ENCODE measurements at places on chromosomes 5 and 9.

DNA sequence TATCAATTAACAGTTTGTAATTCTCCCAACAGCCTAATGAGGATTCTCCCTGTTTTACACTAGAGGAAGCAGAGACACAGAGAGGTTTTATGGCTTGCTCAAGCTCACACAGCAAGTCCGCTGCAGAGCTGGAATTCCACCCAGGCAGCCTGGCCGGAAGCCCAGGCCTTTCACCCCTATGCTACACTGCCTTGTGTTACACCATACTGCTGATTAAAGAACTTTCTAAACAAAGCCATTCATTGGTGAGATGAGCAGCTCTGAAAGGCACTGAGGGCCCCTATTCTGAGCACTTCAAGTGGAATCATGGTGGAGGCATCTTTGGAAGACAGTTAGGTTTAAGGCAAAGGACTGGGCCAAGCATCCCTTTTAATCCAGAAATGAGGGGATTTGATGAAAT is 14.7 kb upstream of the LARP1 start:
- DNase-seq = no peak

GRCh38 chr9:806285-807156 is 35.0 kb upstream of the DMRT1 start:
- peak; percentile 43 for DNase-seq

- no peak for DNase-seq
Measured at GRCh38 chr9:88498880-88499279, 36.1 kb upstream of the NXNL2 start.

GRCh38 chr9:123282362-123283047 is 14.1 kb upstream of the STRBP start:
- DNase-seq = no peak

- DNase-seq = peak; percentile 50
Measured at GRCh38 chr9:123175854-123176629, 92.3 kb downstream of the STRBP start.

GRCh38 chr5:14256026-14256690 is 113.0 kb downstream of the TRIO start:
- DNase-seq = no peak

- DNase-seq = no peak
Measured at GRCh38 chr5:44909004-44909403, 100.3 kb downstream of the MRPS30 start.

- DNase-seq = no peak
Measured at GRCh38 chr9:81472701-81473100, 216.6 kb downstream of the TLE1 start.

GRCh38 chr5:56270058-56270457 is 36.9 kb upstream of the ANKRD55 start:
- DNase-seq = peak; percentile 32

DNA sequence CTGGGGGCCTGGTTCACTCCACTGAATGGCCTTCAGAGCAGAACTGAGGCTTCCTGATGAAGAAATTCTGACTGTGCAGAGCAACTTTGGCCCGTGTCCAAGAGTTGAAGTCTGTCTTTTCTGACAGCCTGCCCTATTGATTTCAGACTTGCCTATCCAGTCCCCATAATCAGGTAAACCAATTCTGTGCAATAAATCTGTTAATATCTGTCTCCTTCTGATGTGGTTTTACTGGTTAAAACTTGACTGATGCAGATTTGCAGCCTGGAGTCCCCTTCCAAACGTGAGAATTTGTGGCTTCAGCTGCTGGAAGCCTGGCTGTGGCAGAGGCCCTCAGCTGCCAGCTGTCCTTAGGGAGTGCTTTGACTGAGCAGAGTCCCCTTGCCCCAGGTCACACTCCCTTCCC is 283.9 kb upstream of the ANKRD55 start:
- peak; percentile 79 for DNase-seq

- DNase-seq = peak; percentile 30
Measured at GRCh38 chr9:131441441-131441840, 47.6 kb downstream of the PRRC2B start.

- no peak for DNase-seq
Measured at GRCh38 chr5:58184910-58185309, 275.0 kb downstream of the PLK2 start.

DNA sequence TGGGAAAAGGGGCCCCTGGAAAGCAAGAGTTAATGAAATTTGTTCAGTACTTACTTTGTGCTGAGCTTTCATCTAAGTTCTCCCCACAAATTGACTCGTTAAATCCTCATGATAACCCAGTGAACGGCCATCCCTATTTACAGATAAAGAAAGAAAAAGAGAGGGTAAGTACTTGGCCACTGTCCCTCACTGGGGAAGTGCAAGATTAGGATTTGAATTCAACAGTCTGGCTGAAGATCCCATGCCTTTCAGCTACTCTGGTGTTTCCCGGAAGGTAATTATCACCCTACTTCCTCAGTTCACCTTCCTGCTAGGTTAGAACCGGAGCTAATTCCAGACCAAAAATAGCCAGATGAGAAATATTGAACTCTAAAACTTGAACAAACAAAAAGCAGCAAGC is 269.2 kb upstream of the TLE4 start:
- no peak for DNase-seq

DNA sequence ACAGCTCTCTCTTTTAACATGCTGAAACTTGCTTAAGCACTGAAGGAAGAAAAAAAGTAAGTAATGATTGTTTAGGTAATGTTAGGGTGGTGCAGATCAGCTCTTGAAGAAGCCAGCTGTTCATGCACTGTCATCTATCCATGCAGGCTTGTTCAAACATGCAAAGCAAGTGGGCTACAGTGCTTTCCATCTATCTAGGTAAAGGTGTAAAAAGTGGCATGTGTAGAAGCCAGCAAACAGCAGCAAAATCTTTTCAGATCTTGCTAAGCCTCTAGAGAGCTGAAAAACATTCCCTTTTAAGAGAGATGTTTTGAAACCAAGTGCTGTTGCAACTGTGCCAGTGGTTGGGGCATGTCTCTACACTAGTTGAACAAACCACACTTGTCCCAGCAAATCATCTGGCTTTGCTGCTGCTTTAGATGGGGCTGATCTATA is 214.4 kb downstream of the EFNA5 start:
- DNase-seq = no peak

DNA sequence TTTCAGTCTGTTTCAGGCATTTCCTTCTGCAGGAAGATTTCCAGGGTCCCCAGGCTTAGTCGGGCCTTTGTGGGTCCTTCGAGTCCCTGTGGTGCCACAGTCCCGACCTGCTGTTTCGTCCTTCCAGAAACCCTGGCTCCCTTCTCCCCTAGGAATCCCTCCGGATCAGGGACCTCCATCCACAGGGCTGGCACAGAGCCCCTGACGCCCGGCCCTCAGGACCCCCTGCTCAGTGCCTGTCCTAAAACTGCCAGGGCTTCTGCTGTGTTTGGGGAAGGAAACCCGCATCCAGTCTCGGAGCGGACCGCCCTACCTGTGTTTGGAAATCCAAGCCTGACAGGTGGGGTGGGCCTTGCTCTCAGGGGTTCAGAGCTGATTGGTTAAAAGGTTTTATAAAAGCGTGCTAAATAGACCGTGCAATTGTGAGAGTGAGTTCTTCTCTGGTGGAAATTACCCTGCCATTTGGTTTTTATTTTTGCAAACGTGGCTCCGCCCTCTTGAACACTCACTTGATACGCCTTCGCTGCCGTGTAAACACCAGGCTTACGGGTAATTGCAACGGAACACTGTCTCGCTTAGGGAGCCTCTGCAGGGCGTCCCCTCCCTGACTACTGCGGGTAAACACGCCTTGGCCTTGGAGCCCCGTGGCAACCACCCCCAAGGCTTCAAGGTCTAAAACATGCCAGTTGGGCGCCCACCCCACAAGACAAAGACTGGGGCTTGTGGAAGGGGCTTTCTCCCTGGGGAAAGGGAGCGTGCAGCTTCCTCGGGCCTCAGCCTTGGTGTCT is 121.2 kb downstream of the PHF2 start:
- no peak for DNase-seq

DNA sequence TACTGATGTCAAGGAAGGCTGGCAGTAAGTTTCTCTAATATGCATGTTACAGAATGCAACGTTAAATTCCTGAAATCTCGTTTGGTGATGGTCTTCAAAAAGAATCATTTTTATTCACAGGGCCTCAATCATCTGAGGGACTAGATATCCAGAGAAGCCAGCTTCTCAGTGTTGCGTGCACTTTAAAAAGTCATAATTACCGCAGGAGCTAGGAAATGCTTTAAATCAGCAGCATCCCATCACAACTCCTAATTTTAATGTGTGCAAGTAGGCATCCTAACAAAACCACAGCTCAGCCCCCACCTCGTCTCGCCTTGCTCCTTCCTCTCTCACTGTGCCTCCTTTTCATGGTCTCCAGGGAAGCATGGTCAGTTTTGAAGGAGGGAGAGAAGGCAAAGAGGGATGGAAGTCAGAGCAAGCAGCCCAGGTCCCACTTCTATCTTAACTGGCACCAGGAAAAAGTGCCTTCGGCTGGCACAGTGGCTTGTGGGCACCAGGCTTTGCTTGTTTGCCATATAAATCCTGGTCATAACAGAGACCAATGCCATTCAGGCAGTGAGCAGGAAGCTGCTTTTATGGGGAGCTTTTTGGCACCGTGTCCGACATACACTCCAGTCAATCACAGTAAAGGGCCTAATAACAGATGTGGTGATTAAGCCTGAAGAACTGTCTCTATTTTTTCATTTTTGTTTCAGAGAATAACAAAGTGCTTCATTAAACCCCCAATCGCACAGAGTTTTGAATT is 21.4 kb downstream of the MEGF10 start:
- no peak for DNase-seq

- DNase-seq = no peak
Measured at GRCh38 chr9:94767331-94768072, 41.0 kb downstream of the AOPEP start.

DNA sequence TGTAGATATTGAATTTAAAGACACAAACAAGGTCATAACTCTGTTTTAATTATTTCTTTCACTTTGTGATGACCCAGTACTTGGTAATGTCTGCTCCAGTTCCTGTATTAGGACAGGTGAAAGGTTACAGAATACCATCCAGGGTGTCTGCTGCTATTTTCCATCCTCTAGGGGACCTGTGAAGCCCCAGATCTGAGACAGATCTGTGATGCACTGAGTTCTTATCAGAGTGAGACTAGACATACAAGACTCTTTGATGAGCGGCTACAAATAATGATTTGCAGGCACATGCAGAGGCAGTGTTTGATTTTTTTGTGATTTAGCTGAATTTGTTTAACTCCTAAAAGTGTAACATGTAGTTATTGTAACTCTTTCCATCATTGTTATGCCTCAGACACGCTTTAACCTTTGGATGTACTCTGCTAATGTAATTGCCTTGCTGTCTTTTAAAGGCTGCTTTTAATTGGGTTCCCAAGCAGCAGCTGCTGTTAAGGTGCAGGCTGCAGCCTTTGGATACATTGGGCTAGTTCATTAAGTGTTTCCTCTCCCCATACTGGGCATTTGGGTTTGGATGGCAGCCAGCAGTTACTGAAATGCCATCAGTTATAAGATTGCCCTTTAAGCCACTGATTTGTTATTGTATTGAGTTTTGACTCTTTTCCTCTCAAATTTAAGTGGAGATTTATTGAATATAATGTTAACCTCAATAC is 63.3 kb downstream of the RASGRF2 start:
- DNase-seq = no peak

GRCh38 chr9:72187121-72187695 is 38.0 kb downstream of the GDA start:
- DNase-seq = no peak

DNA sequence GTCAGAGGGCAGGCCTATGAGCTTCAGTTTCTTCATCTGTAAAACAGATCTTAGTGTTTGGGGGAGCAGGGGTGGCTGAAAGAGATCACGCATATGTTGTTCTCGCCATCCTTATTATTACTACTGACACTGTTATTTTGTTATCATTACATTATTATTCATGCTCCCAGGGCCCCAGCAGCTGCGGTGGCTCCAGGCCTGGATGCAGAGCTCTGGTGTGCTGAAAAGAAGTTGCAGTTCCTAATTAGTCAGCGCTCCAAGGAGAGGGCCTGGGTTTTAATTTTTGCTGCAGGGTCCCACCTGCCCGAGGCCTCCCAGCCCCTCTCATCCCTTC is 19.5 kb downstream of the CXXC5 start:
- no peak for DNase-seq

GRCh38 chr9:81145331-81145963 is 543.9 kb downstream of the TLE1 start:
- no peak for DNase-seq

GRCh38 chr5:59296317-59297264 is 596.9 kb downstream of the PDE4D start:
- DNase-seq = peak; percentile 3

DNA sequence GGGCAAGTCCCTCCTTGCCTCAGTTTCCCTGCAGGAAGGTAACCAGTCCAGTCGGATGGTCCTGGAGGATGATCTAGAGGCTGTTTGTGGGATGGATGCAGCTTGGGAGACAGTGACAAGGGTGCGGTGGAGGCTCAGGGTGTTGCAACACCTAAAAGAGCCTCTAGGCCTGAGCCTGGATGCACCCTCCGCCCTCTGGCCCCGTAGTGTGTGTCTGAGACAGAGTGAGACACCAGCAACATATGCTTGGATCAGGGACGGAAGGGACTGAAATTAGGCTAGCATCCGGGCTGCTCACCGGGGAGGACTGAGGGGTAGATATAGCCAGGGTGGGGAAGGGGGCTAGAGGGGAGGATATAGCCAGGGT is 1.1 kb downstream of the CRAT start:
- peak; percentile 32 for DNase-seq

All from RPMI8226 (cell line).